ENCODE measurements at places on chromosomes 3 and 15.

DNA sequence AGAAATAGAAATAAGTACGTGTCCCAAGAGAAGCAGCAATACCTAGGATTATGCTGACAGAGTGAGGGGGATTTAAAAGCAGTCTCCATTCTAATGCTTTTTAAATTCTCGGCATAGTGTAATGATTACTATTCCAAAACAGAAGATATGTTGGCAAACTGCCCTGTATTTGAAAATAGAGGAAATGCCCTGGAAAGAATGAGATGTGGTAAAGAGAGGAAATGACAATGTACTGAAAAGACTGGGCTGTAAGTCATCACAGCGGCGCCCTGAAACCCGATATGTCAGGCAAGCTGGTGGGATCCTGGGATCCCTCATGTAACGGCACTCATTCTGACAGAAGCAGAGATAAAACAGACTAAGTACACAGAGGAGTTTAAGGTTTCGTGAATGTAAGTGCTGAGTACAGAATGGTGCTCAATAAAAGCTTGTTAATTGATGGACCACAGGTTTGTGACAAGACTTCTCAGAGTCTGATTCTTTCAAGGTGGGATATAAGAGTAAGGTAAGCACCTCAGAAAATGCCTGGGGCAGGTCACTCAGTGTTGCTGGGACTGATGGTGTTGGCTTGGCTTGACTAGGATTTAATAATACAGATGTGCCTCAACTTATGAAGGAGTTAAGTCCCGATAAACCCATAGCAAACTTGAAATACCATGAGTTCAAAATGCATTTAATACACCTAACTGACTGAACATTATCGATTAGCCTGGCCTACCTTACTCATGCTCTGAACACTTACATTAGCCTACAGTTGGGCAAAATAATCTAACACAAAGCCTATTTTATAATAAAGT, 91.4 kb downstream of the NFKBIZ start:
- peak; percentile 57 for DNase-seq

DNA sequence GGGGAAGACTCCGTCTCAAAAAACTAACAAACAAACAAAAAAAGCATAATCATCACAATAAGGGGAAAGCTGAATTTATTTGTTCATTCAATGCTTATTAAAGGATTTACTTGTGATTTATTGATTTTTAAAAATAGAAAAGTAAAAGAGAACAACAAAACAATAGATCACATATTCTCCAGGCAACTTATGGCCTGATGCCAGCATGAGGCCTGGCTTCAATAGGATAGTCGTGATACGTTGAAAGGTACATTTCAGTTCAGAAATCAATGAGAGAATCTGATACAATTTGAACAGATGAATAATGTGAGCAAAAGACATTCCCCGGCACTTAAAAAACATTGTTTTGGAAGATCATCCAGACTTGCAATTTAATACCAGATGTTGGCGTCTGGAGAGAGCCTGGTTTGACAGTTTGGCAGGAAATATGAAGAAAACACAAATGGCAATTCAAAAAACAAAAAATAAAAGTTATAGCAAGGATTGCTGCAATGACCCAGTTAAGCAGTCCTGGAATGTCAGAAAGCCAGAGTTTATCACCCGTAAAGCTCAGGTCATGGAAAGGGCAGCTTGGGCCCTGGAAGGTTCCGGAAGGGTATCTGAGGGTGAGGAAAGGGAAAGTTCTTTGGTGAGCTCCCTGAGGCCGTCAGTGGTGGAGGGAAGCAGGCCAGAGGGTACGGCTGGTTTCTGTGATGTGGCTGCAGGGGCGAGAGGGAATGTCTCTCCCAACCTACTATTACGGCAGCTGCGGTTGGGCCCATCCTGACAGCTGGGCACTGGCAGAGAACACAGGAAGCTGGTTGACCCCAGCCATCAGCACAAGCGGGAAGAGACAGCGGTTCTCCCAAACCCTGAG, 230.2 kb upstream of the HES1 start:
- DNase-seq, result no peak

DNA sequence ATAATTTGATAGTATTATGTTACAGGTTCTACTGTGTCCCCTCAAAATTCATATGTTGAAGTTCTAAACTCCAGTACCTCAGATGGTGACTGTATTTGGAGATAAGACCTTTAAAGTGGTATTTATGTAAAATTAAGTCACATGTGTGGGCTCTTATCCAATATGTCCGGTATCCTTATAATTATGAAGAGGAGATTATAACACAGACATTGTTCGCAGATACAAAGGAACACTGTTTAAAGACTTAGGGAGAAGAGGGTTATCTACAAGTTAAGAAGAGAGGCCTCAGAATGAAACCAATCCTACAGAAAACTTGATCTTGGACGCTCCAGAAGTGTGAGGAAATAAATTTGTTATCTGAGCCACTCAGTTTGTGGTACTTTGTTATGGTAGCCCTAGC, 50.9 kb downstream of the DPH6 start:
- DNase-seq, result no peak

GRCh38 chr3:34000301-34000700, 201.9 kb downstream of the PDCD6IP start:
- no peak for DNase-seq

DNA sequence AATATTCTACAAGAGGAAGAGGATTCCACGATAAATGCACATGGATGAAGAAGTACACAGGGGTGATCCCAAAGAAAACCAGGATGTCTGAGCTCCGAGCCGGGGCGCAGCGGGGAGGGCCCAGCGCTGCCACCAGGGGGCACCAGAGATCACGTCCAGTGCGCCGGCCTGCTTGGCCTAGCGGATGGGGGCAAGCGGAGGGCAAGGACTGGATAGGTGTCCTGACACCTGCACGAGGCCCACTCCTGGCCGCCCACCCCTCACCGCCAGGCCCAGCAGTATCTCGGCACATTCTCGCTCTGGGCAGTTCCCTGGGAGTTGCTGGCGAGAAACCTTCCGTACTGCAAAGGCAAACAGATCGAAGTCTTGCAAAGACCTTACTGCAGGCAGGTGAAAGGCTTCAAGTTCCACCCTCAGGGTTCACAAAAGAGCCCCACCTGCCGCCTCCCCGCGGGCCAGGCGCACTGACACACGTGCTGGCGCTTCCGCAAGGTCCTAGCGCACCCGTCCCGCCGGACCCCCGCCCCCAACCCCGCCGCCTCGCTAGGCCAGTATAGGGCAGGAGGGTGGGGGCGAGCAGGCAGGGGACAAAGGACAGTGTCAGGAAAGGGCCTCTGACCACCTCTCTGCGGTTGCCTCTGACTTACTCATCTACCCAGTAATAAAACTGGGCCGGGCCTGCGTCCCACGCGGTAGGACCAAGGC, 3.3 kb downstream of the ANKRD63 start:
- peak; percentile 84 for DNase-seq

GRCh38 chr15:51621155-51621765, 1.3 kb downstream of the DMXL2 start:
- no peak for DNase-seq

GRCh38 chr3:69579306-69580041, 159.8 kb upstream of the MITF start:
- peak; percentile 3 for DNase-seq

DNA sequence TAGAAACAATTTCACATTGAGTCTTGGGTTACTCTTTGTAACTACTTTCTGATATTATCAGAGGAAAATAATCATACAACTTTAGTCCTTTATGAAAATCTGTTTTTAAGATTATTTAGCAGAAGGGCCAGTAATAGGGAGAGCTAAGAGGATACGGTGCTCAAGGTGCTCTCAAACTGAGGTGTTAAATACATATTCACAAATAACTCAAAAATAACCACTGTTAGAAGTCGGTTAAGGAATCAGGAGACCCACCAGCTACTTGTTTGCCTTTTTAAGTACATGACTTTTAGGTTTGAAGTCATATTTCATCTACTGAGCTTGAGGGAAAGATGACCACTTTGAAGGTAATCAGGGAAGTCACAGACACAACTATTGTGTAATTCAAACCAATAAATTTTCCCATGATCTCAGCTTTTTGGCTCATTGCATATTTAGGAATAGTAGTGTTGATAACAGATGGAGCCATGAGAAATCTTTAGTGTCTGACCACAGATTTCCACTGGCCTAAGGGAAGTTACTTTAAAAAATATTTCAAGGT, 1.4 kb upstream of the RSRC1 start:
- no peak for DNase-seq

GRCh38 chr3:158058495-158059130, 47.6 kb downstream of the SHOX2 start:
- DNase-seq, result peak; percentile 1

DNA sequence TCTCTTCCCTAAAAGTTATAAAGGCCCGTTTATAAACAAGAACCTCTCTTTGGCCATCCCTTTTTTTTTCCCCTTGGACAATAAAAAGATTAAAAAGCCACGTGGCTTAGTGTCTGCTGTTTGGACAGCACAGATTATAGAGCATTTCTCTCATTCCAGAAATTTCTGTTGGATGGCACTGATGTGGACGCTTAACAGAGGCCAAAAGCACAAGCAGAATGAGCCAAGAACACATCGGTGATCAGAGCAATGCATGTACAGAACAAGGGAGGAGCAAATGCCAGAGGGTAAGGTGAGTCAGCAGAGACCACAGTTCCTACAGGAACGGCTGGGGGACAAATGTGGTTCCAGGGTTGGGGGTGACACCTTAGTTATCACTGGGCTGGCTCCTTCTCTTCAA, 30.3 kb upstream of the CTNNB1 start:
- no peak for DNase-seq

DNA sequence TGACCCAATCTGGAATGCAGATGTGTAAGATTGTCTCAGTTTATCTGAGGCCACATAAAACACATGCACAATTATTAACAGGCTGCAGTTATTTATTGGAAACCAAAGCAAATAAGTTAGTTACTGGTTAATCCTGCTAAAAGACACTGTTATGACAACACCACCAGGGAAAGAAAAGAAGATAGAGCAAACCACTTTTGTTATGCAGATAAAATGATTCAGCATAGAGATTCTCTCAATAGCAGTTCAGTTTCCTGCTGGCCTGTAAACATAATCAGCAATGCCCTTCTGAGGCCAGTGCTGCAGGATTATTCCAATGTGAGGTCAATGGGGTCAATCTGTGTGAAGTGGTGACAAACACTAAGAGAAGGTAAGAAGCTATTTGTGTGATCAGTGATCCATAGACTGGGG, 244.4 kb downstream of the ZBTB20 start:
- peak; percentile 55 for DNase-seq

GRCh38 chr15:77992356-77993222, 84.9 kb downstream of the TBC1D2B start:
- DNase-seq, result no peak

DNA sequence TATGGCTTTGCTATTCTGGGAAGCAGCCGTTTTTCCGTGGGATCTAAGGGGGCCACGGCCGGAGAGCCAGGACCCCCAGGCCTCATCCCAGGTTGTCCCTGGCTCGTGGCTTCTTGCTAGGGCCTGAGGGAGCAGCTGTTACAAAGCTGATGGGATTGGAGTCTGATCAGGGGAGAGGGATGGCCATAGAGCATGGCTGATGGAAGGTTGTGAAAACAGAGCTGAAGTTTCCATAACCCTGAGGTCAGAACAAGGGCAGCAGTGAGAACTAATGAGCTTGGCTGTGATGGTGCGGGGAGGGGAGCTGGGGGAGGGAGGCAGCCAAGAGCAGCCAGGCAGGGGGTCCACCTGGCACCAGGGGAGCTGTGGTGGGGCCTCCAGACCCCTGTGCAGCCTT, 63.0 kb downstream of the LINGO1 start:
- no peak for DNase-seq

DNA sequence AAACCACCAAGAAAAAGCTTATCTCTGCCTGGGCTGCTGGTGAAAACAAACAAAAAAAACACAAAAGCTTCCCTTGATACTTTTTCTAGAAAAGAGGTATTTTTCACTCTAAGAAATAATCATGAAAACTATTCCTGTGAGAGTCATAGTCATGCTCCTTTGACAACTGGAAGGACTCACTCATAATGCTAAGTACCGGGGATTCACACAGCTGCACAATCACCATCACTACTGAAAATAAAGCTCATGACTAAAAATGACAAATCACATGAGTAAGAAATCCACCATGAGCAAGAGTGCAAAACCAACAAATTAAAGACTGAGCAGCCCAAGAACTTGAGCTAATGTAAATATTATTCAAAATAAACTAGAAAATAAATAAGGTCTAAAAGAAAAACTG, 10.6 kb upstream of the POU1F1 start:
- DNase-seq, result no peak

DNA sequence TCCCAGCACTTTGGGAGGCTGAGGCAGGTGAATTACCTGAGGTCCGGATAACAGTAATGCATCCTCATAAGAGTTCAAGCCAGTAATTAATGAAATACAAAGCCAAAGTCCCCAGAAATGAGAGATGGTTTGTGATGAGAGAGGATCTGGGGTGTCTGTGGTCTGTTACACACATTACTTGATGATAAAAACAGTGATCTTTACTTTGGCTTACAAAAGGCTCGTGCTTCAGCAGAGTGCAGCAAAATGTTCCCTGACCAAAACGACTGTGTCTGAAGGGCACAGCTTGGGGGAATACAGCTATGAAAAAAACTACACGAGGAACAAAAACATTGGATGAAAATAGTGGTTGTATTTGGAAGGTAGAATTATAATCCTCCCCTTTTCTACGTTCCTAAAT, 40.9 kb downstream of the CRTC3 start:
- no peak for DNase-seq

- no peak for DNase-seq
Observed at GRCh38 chr15:50049871-50050270, 69.2 kb downstream of the ATP8B4 start.

DNA sequence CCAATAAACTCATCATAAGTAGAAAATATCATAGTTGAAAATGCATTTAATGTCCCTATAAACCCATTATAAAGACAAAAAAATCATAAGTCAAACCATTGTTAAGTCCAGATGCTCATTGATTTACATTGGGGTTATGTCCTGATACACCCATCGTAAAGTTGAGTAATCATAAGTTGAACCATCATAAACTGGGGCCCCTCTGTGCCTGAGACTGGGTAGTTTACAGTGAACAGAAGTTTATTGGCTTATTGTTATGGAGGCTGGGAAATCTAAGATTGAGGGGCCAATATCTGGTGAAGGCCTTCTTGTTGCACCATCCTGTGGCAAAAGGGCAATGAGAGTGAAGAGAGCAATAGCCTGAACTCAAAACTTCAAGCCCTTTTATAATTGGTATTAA, 10.6 kb downstream of the MKRN3 start:
- no peak for DNase-seq

DNA sequence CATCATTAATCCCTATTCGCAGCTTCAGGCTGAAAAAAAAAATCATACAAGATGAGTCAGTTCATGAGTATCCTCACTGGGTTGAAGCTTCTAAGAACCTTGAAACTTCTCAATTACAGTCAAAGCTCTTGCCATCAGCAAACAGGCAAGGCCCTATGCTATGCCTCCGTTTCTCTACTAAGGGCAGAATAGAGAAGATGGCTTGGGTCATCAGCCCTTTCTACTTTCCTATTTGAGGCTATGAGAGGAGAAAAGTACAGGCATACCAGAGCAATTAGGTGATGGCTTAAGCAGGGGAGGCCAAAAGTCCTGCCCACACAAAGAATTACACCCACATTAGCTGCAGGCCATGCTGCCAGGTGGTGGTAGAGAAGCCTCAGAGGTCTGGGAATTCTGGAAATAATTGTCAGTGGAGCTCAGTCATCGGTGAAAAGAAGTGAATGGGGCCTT, 89.0 kb downstream of the MRPL46 start:
- DNase-seq, result no peak

- no peak for DNase-seq
Observed at GRCh38 chr15:44215594-44215993, 20.5 kb upstream of the FRMD5 start.

All from neural progenitor cell (in vitro differentiated cells).